Right kidney (tissue), 9 donors: ENCODE measurements at places on chromosomes 1 and 21.

- DNase-seq: no peak
Measured at GRCh38 chr1:190168116-190168892, 309.4 kb downstream of the BRINP3 start.

DNA sequence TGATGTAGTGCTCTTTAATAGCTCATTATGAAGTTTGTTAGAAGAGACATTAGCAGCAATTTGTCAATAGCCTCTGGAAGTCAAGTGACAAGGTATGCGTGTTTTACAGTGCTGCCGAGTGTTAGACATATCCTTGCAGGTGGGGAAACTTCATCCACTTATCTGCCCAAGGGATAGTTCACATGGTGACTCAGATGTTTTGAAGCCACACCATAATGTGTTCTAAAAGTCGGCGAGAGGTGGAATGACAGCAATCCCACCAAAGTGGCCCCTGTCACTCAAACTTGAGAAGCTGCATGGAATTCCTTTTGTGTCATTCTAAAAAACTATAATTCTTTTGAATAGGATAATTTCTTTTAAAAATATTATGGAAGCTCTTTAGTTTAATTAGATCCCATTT, 98.1 kb downstream of the RUNX1 start:
- no peak for DNase-seq

DNA sequence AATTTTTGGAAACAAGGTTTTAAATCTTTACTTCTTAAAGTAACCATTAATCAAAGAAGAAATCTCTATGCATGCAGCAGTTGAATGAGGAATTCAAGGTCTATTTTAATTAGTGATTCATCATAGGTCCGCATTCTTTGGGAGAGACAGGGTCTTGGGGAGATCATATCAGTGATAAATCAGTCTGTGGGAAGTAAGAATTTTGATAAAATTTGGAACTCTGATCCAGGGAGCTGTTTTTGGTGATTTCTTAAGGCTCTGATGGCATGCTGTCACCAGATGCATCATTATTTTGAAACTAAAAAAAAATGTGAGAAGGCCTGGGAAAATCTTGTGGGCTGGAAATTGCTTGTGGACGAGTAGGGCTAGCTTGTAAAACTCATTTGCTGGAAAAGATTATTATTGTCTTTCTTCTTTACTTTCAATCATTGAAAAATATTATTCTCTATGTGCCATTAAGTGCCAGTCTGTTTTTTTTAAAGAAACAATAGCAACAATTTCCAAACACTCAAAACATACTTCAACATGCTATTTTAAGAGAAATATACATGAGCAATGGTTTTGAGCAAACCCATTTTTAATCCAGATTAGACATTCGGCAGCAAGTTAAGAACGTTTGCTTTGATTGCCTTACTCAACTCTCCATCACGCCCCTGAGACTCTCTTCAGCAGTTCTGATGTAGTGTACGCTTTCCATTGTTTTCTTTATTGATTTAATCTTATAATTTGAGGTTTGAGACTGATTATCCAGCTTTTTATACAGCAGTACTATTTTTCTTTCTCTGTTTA, 62.6 kb downstream of the ZBTB18 start:
- DNase-seq: no peak

DNA sequence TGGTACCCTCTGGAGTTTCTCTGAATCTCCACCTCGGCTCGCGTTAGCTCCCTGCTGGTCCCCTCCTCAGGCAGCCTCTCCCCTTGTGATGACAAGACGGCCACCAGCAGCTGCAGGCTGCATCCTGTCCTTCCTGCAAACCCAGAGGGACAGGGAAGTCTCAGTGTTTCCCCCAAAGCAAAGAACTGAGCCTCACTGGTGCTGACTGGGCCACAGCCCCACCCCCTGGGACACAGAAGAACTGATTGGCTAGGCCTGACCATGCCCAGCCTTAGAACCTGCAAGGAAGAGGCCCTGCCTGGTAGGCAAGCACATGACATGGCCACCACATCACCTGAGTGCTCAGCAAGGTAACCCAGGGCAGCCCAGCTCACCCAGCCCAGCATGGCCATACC, 34.6 kb downstream of the TMEM51 start:
- DNase-seq: no peak

- no peak for DNase-seq
Measured at GRCh38 chr1:8382051-8382505, 64.2 kb downstream of the SLC45A1 start.

DNA sequence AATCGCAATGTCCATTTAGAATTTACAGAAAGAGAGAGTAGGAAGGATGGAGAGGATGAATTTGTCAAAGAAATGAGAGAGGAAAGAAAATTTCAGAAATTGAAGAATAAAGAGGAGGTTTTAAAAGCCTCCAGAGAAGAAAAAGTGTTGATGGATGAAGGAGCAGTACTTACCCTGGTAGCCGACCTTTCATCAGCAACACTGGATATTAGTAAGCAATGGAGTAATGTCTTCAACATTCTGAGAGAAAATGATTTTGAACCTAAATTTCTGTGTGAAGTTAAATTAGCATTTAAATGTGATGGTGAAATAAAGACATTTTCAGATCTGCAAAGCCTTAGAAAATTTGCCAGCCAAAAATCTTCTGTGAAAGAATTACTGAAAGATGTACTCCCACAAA, 12.5 kb downstream of the L1TD1 start:
- no peak for DNase-seq

DNA sequence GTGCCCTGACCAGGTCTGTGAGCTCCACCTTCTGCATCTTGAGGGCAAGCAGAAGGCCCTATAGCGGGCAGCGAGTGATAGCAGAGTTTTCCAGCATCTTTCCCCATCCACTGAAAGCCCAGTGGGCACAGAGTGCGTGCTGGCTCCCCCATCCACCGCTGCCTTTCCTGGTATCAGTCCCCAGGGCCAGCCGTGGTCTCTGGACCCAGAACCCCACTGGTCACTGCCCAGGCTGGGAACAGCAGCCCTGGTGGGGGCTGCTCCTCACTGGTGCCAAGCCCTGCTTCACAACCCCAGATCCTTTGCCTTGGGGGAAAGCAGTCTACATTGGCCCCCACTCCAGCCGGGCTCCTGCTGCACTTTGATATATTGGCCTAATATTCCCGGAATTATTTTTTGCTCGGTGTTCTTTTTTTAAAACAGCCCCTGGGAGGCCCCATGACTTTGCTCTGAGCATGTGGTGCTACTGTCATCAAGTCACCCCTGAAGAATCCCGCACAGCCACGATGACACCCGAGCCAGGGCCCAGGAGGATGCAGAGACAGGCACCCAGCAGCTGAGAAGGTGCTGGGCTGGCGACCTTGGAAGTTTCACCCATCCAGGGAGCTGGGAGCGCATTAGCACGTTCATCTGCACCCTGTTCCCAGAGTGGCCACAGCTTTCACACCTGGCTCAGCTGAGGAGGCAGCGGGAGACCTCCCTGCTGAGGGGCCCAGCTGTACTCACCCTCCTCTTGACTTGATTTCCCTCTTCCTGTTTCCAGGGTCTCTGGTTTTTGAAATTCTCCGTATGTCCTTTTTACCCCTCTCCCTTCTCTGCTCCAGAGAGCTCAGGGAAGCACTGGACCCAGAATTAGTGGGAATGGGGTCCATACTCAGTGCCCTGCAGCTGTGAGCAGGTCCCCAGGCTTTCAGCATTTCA, 56.9 kb downstream of the KLHDC7A start:
- no peak for DNase-seq

- DNase-seq: no peak
Measured at GRCh38 chr1:171550050-171550449, 64.7 kb downstream of the PRRC2C start.

DNA sequence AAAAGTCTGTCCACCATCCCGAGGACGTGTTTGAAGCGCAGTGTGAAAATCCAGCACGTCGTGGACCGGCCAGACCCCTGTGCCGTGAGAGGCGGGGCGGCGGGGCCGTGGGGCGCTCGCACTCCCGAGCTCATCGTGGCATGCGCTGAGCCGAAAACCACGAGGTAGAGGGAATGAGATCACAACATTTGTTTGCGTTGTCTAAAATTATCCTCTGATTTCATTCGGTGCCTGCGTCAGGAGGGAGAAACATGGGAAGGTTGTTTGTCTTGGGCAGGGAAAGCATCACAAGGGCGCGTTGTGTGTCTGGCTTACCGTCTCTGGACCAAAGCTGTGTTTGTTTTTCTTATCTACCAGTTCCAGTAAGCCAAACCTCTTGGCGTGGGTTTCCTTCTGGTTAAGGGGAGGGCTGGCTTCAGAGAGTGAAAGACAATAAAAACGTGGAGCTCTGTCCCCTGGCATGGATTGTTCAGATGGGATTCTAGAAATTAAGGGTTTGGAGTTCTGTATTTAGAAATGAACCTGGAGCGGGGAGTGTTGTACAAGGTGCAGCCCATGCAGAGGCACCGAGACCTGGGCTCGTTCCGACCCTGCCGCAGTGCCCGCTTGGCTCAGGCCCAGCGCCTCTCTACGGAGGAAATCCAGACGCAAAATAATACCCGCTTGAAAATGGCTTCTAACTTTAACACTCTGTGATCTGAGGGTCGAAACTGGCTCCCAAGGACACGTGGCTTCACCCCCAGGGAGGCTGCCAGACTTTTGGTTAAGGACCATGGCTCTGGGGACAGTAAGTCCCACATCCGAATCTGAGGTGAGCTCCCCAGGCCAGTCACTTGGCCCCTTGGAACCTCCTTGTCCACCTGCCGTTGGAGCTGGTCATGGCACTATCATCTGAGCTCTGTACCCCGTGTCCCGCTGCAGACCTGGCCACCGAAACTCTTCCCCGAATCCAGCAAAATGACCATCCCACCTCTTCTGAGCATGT, 68.7 kb upstream of the FAM3B start:
- DNase-seq: no peak
